Activated CD4-positive, alpha-beta memory T cell treated with anti-CD3 and anti-CD28 coated beads, Interleukin-2, amount 10 ng/mL, durations not matched to agents 7 days and 5 days (primary cell): ENCODE measurements at places on chromosomes 13 and 19.
A peak's percentile ranks its signal among the peaks of the same experiment; 100 is the strongest.

DNA sequence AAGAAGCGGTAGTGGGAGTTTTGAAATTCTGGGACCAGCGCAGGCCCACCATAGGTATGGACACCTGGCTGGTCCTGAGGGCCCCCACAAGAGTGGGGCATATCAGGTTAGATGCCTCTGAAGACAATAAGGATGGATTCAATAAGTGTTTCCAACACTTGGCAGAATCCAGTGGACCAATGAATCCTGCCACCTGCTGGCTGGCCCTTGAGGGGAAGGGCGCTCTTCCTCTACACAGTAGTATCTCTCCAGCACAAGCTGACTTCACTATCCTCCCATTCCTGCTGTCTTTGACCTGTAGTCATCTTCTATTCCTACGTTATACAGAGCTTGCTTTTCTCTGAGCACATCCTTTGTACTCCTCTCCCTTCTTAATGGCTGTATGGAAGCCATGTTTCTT lies 199.7 kb upstream of the TSHZ3 start:
- no peak for DNase-seq

GRCh38 chr13:94122300-94122915 lies 357.1 kb downstream of the DCT start:
- DNase-seq: no peak

DNA sequence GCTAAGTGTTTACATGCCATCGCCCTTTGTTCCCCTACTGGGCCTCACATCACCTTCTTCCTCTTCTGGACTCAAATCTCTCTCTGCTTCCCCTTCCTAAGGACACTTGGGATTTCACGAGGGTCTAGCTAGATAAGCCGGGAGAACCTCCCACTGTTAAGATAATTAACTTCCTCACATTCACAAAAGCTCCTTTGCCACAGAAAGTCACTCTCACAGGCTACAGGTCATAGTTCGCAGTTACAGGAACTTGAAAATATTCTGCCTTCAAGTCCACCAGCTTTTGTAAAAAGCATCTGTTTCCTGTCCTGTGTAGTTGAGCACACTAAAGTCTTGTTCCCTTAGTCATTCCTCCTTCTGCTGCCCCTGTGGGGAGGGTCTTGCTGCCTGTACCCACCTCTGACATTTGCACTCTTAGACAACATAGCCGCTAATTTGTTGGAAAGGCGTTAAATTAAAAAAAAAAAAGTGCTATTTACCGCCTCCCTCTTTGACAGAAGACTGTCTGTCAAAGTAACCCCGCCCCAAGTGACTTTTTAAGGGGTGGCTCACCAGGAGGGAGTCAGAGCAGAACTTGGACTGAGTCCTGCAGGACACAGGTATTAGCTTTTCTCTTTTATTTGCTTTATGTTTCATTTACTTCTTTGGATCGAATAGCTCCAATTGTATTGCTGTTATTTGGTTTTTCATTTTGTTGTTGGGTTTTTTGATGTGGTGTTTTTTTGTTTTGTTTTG lies 26.8 kb upstream of the CEACAM21 start:
- peak; percentile 88 for DNase-seq

DNA sequence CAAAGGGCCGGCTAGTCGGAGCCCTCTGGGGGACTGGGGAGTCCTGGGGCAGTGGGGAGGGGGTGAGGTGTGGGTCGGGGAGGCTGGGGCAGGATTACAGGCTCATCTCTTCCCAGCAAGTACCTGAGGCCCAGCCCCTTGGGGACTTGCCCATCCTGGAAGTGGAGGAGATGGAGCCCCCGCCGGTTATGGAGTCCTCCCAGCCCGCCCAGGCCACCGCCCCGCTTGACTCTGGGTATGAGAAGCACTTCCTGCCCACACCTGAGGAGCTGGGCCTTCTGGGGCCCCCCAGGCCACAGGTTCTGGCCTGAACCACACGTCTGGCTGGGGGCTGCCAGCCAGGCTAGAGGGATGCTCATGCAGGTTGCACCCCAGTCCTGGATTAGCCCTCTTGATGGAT lies 9.9 kb downstream of the PALM3 start:
- no peak for DNase-seq

GRCh38 chr13:21613791-21614190 lies 9.8 kb upstream of the MICU2 start:
- no peak for DNase-seq

DNA sequence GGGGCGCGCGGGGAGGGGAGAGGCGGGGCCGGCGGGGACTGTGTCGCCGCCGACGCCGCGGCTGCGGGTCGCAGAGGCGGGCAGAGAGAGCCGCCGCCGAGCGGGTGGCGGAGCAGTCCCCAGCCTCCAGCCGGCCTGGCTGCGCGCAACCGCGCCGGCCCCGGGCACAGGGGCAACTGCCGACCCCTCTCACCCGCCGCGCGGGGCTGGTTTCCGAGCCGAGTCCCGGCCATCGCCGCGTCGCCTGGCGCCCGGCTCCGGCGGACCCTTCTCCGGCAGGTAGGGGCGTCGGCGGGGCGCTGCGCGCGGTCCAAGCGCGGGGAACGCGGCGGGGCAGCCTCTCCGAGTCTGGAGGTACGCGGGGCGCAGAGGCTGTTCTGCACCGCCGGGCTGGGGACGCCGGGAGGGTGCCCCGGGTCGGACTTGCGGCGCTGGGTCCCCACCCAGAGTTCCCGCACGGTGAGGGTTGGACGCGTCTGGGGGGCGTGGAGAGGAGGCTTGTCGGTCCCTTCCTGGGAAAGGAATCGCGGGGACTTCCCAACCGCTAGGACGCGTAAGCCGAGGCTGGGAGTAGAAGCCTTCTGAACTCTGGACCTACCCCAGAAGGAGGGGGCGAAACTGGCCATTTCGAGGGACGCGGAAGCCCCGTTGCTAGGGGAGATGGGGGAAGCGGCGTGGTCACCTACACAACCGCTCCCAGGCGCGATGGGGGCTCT lies 133.6 kb upstream of the MYO16 start:
- DNase-seq: no peak

DNA sequence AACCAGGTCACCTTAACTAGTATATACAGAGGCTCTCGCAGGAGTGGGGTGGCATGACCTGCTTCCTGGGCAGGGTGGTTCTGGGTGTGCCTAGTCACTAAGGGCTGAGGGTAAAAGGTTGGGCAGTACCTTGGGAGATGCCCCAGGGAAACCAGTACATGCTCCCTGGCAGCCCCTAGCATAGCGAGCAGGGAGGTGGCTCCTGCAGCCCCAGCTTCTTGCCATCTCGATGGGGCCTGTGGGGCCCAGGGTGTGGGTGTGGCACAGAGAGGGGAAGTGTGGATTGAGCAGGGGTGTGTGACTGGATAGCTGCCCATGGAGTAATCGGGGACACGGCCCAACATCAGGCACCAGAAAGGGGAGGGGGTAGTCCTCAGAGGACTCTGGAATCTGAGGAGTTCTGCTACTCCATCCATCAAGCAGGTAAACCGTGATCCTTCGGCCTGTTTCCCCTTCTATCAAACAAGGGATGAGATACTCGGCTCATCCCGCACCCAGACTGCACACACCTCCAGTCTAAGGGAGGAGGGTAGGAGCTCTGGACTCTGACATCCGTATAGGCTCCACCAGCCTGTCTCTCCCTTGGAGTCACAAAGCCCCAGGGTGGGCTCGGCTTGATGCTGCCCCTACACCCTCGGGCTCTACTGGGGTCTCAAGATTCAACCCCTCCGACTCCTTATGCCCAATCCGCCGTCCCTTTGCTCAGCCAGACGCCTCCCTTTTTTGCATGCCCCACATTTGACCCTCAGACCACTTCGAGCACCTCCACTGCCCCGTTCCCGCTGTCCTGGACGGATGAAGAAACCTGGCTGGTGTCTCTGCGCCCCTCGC lies 1.1 kb downstream of the ZBTB45 start:
- DNase-seq: no peak

GRCh38 chr19:37845932-37846331 lies 60.5 kb downstream of the WDR87 start:
- DNase-seq: no peak

DNA sequence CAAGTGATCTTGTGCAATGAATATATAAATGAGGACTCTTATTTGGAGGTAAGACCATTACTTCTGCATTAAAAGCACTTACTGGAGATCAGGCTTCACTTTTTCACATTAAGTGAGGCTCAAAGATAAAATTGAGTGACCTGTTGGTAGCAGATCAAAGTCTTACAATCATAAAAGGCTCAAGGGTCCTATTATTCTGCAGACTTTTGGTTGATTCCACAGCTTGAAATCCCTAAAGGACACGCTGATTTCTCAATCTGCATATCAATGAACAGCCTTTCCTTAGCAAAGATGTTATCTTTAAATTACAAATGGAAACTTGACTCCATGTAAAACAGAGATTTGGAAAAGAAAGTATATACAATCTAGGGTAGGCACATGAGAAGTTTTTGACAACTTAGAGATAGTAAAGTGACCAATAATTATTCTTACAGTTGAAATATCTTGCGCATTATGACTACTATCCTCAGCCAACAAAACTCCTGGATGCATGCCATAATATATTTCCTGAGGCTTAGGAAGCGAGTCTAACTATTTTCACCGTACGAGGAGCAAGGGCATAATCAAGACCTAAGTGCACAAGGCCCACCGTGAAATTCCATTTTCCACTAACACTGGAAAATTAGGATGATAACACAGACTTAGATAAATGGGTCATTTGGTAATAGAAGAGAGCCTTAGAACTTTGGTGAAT lies 640.7 kb downstream of the LIG4 start:
- DNase-seq: no peak

GRCh38 chr13:27264181-27264580 lies 6.4 kb upstream of the RASL11A start:
- DNase-seq: no peak

DNA sequence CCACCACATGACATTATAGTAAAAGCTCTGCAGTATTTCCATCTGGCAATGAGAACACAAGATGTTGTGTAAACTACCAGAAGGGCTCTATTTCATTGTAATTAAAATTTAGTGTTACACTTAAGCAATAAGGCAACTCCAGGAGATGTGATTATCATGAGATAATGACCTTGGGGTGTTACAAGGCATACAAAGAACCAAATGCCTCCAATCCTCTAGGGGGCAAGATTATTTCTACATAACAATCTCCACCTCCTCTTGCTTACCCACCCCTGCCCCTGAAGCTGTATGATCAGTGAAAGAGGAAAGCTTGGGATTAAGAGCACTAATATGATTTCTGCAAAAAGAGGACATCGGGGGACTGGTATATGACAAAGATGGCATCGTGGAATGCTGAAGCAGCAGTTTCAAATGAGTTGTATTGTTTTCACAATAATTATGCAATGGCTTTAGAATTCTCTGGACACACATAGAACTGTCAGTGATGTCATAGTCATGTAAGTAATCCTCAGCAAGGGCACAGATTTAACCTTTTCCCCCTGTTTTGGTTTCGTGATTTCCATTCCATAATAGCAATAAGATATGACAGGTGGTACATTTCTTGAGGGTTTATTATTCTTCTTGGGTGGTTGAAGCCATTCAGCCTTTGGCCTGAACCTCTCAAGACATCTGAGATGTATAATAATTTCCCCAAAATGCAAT lies 295.3 kb downstream of the MZT1 start:
- DNase-seq: no peak

- peak; percentile 82 for DNase-seq
Measured at GRCh38 chr19:50358483-50359327, 6.7 kb downstream of the NAPSA start.

DNA sequence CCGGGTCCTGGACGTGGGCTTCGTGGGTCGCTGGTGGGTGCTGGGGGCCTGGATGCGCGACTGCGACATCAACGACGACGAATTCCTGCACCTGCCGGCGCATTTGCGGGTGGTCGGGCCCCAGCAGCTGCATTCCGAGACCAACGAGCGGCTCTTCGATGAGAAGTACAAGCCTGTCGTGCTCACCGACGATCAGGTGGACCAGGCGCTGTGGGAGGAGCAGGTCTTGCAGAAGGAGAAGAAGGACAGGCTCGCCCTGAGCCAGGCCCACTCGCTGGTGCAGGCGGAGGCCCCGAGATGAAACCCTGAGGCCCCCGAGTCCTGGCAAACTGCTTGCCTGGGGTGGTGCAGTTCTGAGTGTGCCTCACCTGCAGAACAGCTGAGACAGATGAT lies 787 bp downstream of the TIMM29 start:
- no peak for DNase-seq
